ENCODE measurements at places on chromosomes 6 and 20.
A peak's percentile ranks its signal among the peaks of the same experiment; 100 is the strongest.

DNA sequence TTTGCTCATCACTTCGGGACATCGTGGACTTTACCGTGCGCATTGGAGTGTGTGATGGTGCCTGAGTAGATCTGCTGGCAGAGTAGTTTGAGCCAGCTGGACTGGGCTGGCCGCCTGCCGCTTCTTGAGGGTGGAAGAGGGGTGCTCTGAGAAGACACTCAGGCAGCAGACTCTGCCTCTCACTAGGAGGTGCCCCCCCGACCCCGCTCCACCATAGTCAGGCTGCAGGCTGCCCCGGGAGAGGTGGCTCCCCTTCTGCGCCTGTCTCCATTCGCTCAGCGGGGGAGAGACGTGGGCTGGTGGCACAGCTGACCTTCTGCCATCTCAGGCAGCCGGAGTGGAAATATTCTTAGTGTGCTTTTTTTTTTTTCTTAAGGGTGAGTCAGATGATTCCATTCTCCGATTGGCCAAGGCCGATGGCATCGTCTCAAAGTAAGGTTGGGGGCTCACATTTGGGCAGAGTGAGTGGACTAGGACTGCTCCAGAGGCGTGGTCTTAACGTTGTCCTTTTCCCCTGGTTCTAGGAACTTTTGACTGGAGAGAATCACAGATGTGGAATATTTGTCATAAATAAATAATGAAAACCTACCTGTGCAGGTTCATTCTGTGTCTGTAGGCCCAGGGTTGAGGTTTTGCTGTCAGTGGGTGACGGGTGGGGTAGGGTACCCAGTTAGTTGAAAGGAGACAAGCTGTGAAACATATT lies 1.2 kb downstream of the RPS21 start:
- no peak for DNase-seq

- DNase-seq = no peak
Observed at GRCh38 chr6:31588871-31589650, 3.0 kb downstream of the LST1 start.

GRCh38 chr6:105593805-105594671 lies 191.2 kb upstream of the PREP start:
- no peak for DNase-seq

DNA sequence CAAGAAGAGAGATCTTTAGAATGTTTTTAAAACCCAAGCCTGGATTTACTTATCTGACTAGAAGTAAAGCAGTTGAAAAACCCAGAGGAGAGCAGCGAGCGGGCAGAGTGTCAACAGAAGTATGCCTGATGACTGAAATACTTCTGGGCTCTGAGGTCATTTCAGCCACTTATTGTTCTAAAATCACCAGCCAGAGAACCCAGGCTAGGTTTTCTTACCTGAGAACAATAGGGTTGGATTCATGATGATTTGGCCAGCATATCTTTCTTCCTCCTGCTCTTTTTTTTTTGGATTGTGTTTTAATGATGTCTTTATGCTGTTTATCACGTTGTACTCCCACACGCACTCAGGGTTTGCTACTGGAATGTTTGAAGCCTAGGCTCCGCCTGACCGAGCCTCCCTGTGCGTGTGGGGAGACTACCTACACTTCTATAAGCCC lies 63.0 kb upstream of the KIF25 start:
- no peak for DNase-seq

DNA sequence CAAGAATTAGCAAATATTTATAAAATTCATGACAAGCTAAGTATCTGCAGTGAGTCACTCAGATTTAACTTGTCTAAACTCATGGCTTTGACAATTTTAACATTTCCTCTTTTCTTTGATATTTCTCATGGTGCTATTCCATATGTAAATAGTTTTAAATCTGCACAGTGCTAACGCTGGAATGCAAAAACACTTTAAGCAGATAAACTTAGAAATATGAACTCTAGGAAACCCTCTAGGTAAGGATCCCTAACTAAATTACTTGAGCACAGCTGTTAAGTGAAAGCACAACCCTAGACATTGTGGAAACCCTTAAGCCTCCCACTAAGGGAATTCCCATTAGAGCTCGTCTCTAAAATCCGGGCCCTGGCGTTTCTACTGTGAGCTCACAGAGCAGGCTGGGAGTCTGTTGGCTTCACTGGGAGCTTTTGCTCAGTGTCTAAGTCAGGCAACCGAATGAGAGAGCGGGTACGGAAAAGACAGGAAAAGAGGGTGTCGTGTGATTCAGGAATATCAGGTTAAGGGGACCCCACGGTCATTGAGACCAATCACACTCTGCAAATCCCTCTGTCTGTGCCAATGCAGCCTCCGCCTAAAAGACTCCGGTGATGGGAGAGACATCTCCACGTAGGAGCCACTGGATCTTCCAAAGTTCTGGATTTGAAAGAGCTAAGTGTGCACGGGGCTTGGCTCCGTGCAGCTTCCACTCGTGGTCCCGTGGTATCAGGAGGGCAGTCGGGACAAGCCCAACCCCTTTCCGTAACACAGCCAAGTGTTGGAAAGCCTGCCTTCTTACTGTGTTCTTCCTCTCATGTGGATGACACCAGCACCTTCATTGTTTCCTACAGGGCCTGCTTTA lies 112.3 kb upstream of the RPS6KA2 start:
- DNase-seq = no peak

DNA sequence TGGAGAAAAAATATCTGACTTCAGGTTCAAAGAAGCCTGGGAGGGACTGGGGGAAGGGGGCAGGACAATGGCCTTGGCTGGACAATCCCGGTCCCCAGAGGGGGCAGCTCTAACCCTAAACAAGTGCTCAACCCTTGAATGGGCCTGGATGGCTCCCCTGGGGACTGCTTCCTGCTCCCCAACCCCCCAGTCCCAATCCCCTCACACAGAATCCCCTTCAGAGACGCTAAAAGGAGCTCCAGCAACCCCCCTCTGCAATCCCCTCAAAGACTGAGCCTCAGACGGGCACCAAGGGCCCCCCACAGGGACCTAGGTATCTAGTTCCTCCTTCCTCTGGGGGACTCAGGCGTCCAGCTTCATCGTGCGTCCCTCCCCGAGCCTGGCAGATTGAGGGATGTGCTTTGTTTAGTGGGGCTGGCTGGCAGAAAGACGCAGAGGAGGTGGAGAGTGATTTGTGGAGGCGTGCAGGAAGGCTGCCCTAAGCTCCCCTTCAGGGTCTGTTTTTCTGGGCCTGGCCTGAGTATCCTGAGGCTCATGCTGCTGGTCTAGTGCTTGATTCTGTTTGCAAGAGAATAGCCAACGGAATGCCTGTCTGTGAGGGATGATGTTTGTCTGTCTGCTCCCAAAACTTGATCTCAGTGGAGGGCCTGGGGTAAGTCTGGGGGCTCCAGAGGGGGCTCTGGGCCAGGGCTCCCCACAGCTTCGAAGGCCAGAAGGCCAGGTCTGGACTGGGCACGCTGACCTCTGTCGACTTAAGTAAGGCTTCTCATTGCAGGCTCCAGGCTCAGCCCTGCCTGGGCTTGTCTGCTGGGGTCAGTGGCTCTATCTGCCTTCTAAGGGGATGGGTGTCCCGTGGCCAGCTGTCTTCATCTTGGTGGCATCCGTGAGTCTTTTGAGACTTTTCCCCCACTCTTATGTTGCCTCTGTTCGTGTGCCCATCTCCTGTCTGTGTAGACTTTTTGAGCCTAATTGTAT lies 1.7 kb upstream of the POU5F1 start:
- DNase-seq = no peak

DNA sequence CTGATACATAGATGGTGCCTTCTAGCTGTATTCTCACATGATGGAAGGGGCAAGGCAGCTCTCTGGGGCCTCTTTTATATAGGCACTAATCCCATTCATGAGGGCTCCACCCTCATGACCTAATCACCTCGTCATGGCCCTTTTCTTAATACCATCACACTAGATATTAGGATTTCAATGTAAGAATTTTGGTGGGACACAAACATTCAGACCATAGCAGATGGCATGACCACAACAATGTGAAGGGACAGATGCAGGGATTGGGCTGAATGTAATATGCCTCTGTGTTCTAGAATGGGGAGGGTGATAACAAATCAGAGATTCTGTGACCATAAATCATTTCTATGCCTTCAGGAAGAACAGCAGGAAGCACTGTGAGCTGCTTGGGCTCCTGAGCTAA lies 145.8 kb downstream of the LCA5 start:
- DNase-seq = no peak

- DNase-seq = no peak
Observed at GRCh38 chr6:146426516-146426915, 117.1 kb upstream of the RAB32 start.

DNA sequence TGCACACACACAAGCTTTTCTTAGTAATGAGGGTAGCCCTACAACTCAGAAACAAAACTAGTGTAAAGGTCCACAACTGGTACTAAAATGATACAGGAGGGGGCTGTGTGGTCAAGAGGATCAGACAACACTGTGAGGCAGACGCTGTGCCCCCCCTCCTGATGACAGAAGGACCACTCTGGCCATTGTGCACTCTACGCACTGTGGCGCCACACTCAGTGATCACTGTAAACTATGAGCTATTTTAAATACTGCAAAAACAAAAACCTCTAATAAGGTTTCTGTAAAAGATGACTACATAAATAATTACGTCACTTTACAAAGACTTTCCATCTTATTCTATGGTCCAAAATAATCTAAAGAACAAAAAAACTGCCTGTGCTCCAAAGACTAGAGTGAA lies 96.1 kb downstream of the SLC23A2 start:
- DNase-seq = no peak

- no peak for DNase-seq
Observed at GRCh38 chr20:31704225-31705119, 18.2 kb downstream of the BCL2L1 start.

- peak; percentile 67 for DNase-seq
Observed at GRCh38 chr6:40328386-40328985, 258.7 kb downstream of the LRFN2 start.

DNA sequence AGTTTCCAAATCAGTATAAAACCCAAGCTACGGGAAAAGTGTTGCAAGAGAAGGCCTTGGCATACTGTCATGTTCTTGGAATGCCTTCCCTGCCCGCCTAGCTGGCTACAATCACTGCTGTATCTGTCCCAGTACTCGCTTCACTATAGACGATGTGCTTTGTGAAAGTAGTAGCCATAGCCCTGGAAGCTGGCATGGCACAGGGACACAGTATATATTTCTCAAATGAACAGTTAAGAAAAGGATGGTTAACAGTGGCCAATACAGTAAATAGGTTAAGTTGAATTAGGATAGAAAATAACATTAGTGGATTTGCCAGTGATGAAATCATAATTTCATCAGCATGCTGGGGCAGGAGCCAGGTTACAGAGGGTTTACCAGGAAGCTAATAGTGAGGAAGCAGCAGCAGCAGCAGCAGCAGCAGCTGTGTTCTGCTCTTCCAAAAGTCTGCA lies 499.3 kb downstream of the CDKAL1 start:
- DNase-seq = no peak

DNA sequence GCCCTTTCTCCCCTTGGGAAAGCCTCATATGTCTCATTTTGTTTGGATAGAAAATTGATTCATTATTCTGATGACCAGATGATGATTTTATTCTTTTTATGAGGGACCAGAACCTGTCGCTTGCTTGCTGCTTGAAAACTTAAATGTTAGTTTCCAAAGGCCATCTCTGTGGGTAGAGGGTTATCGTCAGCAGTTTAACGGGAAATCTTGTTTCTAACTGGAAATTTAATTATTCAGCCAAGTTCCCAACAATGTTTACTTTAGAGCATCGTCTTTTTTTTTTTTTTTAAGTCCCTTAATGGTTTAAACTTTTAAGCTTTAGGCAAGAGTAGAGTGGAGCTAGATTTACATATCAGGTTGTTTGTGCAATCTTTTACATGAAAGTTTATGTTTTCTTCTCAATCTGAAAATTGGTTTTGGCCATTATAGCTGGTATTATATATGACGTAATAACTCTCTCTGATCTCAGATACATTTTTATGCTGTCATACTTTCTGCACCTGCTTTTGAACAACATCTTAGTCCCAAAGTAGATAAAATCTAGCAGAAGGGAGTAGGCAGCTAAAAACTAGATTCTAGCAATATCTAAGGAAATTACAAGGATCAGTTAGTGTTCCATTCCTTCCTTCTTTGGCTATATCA lies 93.9 kb downstream of the FOXO3 start:
- DNase-seq = no peak

DNA sequence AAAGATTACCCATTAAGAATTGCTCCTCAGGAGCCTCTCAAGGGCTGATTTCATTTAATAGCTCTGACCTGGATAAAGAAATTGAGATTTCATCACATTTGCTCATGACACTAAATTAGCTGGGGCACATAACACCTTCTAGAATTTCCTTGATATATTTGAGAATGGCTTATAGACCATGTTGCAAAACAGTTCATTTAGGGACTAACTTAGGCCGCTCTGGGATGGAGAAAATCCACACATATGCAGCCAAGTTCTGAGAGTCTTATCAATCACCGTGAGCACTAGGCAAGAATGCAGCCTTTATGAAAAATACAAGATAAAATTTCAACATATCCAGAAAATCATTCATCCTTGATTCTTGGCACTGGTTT lies 91.0 kb upstream of the MCHR2 start:
- DNase-seq = no peak

DNA sequence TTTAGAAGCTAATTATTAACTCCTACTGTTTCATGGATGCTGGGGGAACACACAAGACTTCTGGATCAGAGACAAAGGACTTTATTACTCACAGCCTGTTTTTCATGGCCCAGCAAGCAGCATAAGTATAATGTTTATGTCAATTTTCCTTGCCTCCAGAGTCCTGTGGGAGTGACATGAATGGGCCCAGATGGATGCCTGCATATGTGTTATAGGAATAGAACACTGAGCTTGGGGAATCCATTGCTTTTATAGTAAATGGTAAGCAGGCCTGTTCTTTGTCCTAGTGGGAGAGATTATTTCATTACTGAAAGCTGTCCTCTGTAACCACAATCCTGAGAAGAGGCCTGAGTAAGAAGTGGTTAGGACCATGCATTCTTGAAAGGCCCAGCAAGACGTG lies 25.6 kb downstream of the BLTP3A start:
- DNase-seq = no peak

DNA sequence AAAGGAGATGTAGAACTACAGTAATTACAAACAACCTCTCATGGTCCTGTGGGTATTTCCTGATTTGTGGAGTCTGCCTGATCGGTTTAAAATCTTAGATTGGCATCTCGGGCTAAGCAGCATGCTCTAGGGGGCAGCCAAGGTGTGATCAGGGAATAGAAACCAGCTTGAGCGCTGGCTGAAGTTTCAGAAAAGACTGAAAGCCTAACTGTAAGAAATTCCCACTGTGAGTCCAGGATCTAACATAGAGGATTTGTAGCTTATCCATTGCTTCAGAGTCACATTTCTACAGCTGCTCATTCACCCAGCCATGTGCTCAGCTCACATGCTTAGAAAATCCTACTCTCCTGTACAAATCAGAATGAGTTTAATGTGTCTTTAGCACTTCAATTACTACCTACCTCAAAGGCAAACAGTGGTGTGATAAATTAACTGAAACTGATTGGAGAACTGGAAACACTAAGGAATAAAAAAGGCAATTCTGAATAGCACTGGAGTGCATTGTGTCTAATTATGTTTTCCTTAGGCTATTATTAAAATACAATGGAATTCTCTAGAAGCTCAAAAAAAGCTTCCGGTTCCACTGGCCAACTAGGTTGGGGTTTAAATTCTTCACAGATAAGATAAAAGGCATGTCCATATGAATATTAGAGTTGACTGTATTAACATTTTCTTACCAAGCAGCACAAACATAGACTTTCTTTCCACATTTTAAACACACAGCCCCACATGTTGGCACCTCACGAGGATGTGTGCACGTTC lies 73.8 kb upstream of the MPC1 start:
- DNase-seq = no peak
